ENCODE measurements at places on chromosomes 11 and 22.

DNA sequence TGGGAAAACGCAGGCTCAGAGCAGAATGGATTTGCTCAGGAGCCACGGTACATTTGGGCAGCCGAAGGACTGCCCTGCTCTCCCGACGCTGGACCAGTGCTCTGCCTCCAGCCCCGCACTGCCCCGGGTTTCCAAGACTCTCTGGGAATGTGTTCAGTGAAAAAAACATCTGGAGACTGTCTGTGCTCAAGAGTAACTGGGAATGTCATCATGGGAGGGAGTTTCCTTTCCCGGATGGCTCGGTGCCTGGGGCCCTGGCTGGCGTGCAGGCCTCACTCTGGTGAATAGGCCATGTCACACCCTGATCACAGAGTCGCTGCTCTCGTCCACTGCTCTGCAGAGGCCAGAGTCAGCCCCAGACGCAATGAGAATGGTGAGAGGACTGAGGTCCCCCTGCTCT lies 9.8 kb upstream of the APOL6 start:
- DNase-seq = no peak

- DNase-seq = peak; percentile 88
These were observed at the start of gene ZC3H12C for GRCh38 chr11:110092515-110093406. ZC3H12C (plus strand) TSS chr11:110093392; CDS start chr11:110093412, 20 bp downstream.

GRCh38 chr11:35185696-35186095 lies 46.7 kb downstream of the CD44 start:
- no peak for DNase-seq

GRCh38 chr22:43002202-43002586 lies 12.8 kb downstream of the PACSIN2 start:
- DNase-seq = no peak

GRCh38 chr11:45663486-45664375 lies 1.7 kb downstream of the CHST1 start:
- no peak for DNase-seq

DNA sequence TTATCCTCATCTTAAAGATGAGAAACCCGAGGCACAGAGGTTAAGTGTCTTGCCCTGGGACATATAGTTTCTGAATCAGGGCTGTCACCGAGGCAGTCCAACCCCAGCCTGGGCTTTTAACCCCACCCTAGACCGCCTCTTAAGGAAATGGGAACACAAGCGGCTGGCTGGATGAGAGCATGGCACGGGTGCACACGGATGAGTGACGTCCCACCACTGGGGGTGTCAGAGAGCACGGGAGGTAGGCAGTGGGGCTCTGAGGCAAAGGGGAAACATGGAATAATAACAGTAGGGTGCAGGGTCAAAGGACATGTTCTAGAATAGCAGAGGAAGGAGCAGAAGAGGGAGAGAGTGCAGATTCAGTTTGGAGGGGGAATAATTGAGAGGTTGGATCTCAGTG lies 22.3 kb downstream of the PPFIBP2 start:
- no peak for DNase-seq

GRCh38 chr11:8247312-8247711 lies 16.4 kb downstream of the LMO1 start:
- DNase-seq = no peak

- DNase-seq = no peak
These were observed 12.2 kb upstream of the CCDC89 start for GRCh38 chr11:85698195-85698594.

DNA sequence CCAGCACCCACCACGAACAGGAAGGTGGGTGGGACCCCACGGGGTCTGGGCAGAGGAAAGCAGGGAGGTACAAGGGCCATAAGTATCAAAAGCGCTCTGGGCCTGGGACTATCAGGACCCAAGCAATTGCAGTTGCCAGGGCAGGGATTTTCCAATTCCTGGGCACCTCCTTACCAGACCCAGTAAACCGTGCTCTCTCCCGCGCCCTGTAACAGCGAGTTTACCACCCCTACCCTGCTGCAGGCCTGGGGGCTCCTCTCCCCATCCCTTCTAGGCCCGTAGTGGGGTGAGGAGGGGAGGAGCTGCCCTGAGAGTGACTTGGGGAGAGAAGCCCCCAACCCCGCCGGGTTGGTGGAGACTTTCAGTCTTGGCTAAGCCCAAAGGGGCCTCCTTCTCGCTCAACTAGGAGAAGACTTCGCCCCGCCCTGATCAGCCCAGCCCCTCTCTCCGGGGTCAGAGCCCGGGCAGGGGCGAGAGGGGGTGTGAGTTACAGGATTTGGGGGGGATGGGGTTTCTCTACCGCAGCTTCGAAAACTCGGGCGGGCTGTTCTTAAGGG lies 5.4 kb downstream of the PAX6 start:
- DNase-seq = peak; percentile 40

GRCh38 chr11:65355013-65355775 lies 643 bp downstream of the TIGD3 start:
- peak; percentile 76 for DNase-seq

- DNase-seq = peak; percentile 36
These were observed 37.9 kb downstream of the SBF1 start for GRCh38 chr22:50436841-50437341.
